ENCODE measurements at places on chromosomes 7 and 10.

DNA sequence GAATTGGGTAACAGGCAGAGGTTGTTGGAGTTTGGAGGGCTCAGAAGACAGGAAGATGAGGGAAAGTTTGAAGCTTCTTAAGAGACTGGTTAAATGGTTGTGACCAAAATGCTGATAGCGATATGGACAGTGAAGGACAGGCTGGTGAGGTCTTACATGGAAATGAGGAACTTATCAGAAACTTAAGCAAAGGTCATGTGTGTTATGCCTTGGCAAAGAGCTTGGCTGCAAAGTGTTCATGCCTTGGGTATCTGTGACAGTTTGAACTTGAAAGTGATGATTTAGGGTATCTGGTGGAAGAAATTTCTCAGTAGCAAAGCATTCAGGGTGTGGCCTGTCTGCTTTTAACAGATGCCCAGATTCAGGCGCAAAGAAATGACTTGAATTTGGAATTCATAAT, 64.5 kb upstream of the EEPD1 start:
- DNase-seq, result no peak

DNA sequence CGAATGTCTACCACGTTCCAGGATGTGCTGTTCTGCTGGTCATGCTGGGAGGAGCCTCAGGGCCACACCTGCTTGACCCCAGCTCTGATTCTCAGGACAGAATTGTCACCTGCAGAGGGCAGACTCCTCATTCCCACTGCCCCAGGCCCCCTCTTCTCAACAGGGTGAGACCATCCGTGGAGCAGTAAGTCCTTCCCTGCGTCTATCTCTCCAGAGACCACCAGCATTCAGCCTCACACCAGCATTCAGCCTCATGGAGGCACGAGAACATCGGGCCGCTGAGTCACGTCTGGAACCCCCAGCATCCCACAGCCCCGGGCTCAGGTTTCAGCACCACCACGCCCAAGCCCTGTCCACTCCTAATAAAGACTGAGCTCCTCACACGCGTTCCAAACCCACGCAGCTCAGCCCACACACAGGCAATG, 273.4 kb downstream of the DIP2C start:
- DNase-seq, result no peak

- no peak for DNase-seq
Observed at GRCh38 chr7:90574146-90574819, 21.8 kb upstream of the CDK14 start.

- no peak for DNase-seq
Observed at GRCh38 chr7:216360-217300, 24.3 kb downstream of the FAM20C start.

DNA sequence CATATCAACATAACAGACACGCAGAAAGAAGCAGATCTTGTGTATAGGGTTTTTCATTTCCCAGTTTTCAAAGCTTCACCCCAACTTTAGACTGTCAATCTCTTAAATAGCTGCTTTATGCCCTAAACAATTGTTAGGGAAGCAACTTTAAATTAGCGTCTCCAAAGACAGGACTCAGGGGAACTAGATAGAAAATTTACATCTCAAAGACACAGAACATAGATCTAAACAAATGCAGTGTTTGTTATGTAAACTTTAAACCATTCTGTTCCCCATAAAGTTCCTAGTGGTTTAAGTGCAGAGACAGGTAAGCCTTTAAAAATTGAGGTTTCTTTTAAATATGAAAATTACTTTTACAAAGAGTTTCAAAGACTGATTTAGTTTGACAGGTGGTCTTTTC, 379.2 kb upstream of the GHITM start:
- no peak for DNase-seq

DNA sequence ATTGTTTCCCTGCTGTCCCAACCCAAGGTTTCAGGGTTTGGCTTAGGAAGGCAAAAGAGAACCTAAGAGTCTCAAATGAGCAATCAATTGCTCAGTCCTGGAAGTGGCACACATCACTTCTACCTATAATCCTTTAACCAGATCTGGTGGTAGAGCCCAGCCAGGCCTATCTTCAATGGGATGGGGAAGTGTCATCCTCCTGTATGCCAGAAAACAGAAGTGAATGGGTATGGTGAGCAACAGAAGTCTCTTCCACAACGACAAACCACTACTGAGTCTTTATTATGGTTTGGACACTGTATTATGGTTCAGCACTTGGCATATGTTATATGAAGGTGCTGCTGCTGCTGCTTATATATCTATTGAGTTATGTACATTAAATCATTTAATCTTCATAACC, 3.0 kb upstream of the AKR1B1 start:
- no peak for DNase-seq

DNA sequence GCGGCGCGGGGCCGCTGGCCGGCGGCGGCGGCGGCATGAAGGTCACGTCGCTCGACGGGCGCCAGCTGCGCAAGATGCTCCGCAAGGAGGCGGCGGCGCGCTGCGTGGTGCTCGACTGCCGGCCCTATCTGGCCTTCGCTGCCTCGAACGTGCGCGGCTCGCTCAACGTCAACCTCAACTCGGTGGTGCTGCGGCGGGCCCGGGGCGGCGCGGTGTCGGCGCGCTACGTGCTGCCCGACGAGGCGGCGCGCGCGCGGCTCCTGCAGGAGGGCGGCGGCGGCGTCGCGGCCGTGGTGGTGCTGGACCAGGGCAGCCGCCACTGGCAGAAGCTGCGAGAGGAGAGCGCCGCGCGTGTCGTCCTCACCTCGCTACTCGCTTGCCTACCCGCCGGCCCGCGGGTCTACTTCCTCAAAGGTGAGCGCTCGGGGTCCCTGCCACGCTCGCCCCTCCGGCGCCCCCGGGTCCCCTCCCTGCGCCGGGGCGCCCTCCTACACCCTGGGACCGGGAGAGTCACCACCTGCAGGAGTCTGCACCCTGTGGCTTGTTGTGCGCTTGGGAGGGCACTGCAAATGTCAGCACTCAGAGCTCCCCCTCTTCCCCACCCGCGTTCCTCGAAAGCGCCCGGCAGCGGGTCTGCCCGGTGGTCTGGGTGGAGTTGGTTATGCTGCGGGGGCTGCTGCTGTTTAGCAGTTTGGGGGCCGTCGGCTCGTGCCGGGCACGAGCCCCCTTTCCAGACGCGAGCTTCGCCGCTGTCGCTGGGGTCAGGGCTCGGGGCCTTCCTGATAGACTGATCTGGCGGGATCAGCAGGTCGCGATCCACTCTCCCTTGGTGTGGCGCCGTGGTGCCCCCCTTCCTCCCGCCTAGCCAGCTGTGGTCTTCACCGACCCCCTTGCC, 627 bp downstream of the DUSP5 start:
- no peak for DNase-seq

DNA sequence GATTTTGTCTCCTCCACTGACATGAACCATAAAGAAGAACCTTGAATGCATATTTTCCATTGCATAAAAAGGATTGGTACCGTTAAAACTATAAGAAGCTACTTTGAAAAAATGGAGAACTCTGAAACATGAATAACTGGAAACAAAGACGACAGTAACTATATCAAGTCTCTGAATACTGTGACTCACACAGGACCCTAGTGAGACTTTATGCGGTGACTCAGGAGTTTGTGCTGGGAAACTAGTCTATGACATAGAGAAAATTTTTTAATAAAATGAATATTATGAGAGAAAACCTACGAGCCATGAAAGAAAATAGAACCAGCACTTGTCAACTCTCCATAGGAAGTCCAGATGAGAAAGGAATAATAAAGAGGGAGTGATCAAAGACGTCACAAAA, 339.9 kb upstream of the ADARB2 start:
- no peak for DNase-seq

DNA sequence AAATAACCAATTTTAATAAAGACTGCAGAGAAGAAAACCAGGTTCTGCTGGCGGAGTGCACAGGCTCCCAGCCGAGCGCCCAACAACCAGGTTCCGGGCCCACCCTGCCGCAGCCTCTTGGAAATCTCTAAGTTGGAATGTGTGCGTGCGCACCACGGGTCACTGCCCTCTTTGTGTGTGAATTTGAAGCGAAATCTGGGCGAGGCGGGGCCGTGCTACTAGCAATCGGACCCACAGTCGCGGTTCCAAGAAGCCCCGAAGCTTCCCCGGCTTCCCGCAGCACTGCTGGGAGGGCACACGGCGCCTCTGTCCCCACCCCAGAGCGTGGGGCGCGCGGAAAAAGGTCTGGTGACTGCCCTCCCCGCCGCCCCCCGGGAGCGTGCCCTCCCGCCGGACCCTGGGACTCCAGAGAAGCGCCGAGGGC, 666 bp upstream of the MAP3K8 start:
- no peak for DNase-seq

DNA sequence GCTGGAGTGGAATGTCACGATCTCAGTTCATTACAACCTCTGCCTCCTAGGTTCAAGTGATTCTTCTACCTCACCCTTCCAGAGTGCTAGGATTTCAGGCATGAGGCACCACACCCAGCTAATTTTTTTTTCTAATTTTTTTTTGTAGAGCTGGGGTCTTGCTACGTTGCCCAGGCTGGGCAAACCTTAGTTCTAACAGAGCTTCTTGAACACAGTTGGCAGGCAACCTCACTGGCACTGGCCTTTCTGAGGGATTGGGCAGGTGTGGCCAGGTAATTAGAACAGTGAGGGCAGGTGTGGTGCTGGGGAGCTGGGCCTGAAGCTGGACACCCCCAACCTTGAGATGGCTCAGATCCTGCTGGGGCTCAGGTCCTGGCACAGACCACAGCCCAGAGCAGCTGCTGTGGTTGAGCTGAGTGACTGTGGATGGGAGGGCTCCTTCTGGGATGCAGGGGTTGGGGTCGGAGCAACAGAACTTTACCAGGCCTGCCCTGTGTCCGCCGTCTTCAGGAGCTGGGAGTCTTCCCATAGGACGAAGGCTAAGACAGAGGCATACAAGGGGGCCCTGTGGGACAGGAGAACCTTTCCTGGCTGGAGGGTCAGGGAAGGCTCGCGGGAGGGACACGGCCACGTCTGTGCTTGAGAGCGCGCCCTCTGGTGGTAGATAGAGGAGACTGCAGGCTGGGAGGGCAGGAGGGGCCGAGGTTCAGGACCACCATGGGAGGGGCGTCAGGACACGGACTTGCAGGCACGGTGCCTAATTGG, 48.2 kb downstream of the COL26A1 start:
- no peak for DNase-seq

DNA sequence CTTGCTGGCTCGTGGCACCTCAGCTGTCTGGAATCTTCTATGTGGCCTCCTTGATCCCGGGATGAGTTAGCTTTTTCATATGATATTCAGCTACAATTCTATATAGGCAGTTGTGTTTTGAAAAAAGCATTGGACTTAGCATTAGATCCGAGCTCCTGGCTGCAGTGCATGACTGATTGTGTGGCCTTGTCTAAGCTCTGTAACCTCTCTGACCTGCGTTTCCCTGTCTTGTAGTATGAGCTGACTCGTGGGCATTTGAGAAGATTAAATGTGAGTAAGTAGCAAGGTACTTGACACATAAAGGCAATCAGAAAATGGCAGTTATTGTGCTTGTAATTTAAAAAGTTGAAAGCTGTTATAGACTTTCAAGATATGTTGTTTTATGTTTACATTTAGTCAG, 85.9 kb downstream of the CCNY start:
- DNase-seq, result no peak

DNA sequence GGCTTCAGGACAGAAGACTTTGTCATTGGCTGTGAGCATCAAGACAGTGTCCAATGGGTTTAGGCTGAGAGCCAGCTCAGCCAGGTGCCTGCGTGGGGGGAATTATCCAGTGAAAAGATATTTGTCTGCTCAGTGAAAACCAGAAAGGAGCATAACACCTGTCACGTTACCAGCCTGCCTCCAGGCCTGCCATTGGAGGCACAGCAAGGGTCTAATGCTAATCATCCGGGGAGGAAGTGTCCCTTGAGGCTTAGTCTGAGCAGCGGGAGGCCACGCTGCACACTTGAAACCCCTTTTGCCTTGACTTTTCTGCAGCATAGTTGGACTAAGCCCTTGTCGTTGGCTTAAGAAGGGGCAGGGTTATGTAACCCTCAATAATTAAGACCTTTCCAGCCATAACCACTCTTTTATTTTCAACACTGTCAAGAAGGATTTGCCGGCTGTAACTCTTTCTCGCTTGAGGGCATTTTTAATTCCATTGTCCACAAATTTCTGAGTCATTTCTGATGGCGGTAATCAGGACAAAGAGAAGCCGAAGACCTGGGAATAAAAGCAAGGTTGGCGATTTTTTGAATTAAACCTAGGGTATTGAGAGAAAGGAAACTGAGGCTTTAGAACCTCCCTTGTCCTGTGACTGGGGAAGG, 639.6 kb upstream of the FOXK1 start:
- DNase-seq, result no peak

DNA sequence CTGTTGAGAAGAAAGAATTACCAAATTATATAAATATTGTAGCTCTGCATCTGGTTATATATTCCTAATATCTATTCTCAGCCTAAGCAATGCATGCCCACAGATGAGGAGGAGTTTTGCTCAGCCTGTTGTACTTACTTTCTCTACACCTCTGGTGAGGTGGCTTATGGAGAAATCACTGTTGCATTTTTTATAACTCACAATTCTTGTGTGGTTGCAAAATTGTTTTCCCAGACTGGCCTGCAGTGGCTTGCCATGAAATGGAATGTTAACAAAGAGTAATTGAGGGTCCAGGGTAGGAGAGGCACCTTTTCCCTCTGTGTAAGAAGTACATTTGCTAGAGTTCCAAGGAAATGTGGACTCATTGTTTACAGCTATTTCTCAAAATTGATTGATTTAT, 202.0 kb upstream of the SEMA3E start:
- DNase-seq, result no peak

Measured in DMS 273 treated with DMSO at 0.1 percent for 48 hours (cell line).